ENCODE measurements at places on chromosomes 4 and X.

GRCh38 chr4:987624-988513 is 1.0 kb downstream of the IDUA start:
- DNase-seq, result no peak

DNA sequence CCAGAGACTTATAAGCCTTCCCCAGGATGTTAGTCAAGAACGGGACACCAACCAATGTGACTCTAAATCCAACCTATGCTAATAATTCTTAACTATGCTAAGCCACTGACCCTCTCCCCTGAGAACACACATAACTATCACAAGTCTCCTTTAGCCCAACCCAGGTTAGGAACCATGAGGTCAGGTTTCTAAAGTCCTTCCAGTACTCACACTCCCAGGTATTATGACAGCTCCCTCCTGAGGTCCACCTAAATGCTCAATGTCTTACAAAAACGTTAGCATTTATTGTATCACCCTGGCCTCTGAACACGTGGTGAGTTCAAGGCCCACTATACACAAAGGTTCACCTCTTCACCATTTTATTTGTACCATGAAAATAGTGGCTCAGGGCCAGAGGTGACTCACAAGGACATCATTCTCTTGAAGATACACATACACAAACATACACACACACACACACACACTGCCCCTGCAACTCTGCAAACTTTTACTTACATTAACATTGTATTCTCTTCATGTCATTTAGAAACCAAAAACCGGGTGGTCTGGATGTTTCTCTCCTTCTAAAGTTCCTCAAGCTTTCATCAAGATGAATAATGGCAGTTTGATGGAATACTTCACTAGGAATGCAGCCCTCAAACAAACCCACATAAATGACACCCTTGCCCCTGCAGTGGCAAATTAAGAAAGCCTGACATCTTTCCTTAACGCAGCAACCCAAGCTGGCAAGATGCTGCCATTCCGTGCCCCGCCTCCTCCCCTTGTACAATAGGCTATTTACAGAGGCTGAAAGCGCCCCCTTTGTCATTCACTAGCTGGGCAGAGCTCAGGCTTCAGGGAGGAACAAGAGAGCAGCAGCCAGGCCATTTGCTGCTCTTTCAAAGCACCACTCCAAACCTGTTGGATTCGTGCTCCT is 17.7 kb downstream of the ACSL1 start:
- DNase-seq, result peak; percentile 25

- DNase-seq, result no peak
Observed at GRCh38 chr4:7389719-7390118, 45.0 kb downstream of the PSAPL1 start.

DNA sequence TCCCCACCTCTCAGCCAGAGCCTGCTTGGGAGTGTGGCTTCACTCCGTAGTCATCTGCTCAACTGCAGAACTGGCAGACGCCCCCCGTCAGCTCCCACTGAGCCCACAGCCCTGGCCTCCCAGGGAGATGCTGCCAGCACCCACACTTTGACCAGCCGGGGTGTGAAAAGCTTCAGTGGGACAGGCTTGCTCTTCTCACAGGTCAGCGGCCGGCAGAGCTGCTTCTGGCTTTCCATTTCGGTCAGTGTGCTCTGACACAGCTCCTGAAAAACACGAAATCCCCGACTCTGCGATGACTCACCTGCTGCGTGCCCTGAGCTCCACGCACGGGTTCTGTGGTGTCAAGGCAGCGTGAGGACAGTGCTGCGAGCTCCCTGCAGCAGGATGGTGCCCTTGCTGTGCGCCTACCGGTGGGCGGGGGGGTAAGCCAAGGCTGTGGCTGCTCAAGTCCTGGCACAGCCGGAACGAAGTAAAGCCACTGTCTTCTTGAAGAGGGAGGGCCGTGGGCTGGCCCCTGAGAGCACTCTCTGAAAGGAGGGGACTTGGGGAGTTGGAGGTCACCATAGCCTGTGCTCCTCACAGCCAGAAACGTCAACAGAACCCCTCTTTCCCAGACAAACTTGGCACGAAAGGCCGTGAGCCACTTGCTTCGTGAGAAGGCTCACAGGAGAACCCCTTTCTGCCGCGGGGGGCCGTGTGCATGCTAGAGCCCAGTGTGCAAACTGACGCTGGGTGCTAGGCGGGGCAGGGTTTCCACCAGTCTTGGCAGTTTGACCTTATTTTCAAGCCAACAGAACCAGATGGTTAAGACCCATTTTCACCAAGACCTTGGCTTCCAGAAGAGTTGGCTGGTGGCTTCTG is 23.6 kb downstream of the NOP14 start:
- no peak for DNase-seq

GRCh38 chr4:110878413-110878812 is 255.5 kb upstream of the PITX2 start:
- DNase-seq, result no peak

DNA sequence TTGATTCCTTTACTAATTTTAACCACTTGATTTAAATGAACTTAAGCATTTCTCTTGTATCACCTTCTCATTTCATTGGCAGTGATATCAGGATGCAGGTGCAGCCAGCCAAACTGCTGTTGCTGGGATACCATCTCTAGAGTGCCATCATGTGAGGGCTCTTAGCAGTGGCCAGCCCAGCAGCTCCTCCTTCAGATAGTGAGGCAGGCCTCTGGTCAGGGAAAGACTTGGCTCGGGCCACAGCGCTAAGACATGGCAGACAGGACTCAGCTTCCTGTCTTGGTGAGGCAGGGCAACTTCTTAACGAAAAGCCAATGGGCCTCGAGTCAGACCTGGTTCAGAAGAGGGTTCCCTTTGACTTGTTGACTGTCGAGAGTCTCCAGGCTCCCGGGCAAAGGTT is 50.0 kb downstream of the NOP14 start:
- DNase-seq, result peak; percentile 66

GRCh38 chrX:128699716-128700285 is 647.6 kb upstream of the ACTRT1 start:
- DNase-seq, result no peak

GRCh38 chrX:41512394-41512793 is 65.3 kb downstream of the NYX start:
- DNase-seq, result no peak

- no peak for DNase-seq
Observed at GRCh38 chrX:48835524-48836329, at the start of gene PCSK1N. Gene PCSK1N (minus strand): TSS chrX:48835610. CDS start chrX:48835532, 78 bp downstream.

DNA sequence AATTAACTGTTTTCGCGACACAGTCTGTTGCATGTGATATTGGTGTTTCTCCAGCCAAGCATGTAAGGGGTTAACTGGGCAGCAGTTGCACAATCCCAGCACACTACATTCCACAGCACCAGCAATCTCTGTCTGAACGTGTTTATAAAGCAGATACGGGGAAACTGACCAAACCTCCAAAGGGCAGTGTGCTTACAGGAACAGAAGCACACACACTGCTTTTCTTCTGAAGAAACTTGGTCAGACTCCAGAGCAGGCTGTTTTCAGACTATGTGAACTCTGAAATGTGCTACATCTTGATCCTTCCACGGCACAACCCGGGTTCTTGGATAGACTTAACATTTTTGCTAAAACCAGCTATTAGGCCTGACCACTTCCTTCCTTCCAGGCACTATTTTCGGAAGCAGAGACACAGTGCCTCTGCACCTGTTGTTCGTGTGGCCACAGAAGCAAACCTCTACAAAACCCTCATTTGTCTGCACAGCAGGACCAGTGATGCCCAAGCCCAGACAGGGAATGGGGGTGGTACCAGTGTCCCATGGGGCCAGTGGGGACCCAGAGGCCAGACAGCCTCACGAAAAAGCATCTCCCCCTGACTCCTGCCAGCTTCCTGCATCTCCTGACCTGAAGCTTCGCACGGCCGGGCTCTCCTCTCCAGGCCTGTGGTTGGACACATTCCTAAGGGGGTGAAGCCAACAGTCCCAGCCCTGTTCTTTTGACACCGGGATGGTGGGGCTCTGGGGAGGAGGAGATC is 90.1 kb downstream of the IRF2 start:
- no peak for DNase-seq
